Inflammatory macrophage treated with lipopolysaccharide for 4 hours (primary cell): ENCODE measurements at places on chromosomes 4 and X.

GRCh38 chr4:114911111-114911510 is 202.3 kb downstream of the NDST4 start:
- no peak for DNase-seq

DNA sequence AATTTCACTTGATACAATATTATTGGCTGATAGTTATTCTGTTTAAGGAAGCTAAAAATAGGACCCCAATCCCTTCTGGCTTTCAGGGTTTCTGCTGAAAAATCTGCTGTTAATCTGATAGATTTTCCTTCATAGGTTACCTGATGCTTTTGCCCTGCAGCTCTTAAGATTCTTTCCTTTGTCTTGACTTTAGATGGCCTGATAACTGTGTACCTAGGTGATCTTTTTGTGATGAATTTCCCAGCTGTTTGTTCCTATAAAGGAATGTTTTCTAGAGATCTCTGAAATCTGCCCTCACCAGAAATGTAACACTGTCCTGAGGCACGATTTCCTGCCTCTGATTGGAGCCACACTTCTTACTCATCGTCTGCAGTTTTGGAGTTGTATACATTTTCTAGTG is 69.4 kb upstream of the PRDM5 start:
- DNase-seq, result no peak

- DNase-seq, result no peak
Measured at GRCh38 chrX:25733148-25733547, 405.0 kb upstream of the MAGEB18 start.

DNA sequence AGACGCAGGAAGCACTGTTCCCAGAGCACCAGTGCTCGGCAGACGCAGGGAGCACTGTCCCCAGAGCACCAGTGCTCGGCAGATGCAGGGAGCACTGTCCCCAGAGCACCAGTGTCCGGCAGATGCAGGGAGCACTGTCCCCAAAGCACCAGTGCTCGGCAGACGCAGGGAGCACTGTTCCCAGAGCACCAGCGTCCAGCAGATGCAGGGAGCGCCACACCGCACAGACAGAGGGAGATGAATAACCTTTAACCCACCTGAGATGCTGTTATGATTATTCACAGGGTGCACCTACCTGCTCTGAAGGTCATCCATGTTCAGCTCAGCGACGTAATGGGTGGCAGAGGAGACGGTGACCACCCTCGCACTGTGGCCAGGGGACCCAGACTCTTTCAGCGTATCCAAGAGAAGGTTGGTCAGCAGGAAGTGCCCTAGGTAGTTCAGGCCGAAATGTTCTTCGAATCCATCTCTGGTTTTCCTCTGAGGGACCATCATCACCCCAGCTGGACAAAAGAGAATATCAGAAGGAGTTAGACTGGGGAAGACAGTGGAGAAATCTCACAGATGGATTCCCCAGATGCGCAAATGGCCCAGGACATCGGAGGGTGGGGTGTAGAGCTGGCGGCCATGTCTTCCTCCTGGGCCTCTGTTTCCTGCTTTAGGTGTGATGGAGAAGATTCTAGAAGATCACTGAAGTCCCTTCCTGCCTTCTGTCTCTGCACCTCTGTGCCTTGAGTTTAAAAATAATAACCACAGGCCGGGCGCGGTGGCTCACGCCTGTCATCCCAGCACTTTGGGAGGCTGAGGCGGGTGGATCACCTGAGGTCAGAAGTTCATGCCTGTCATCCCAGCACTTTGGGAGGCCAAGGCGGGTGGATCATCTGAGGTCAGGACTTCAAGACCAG is 234.1 kb downstream of the DHRSX start:
- no peak for DNase-seq

- DNase-seq, result no peak
Measured at GRCh38 chr4:80422727-80423404, 87.3 kb downstream of the CFAP299 start.

- no peak for DNase-seq
Measured at GRCh38 chr4:40070387-40070786, 13.7 kb downstream of the N4BP2 start.

GRCh38 chr4:48986654-48987164 is 634 bp downstream of the CWH43 start:
- no peak for DNase-seq

DNA sequence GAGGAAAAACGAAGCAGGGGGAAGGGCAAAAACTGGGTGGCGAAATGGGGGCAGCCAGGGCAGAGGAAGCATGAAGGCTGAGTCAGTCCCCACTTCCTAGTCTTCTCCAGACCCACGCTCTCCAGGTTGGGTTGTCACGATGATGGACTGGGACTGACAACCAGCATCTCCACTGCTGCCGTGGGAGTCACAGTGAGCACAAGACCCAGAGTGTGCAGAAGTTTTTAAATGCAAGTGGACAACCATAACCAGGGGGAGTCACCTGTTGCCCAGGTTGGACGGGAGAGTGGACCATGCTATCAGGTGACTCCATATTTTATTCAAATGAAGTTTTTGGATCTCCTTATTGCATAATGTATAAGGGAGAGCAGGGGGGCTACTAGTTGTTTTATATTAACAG is 511.4 kb upstream of the ZFP42 start:
- no peak for DNase-seq

DNA sequence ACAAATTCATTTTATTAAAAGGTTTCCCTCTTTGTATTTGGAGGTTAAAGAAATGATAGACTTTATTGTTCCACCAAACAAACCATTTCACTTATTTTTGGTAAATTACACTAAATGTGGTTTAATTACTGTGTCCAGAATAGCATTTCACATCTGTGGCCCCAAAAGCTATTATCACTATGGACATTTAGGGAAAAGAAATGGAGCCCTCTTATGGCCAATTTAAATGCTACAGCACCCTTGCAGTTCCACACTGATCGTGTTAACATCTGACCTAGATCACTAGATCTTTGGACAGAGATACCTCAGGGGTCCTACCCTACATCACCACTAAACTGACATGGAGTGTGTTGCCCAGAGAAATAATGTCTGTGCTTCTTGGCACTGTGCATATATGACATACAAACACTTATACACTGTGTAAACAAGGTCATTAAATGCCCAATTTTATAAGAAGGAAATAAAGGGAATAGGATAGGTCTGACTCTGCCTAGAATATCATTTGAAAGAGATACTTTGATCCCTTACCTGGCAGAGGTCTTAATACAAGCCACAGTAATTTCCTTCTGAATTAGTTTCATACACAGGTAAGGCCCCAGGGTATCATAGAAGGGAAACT is 163.9 kb downstream of the KDR start:
- DNase-seq, result peak; percentile 16

GRCh38 chrX:11438767-11439166 is 145.6 kb downstream of the AMELX start:
- no peak for DNase-seq

DNA sequence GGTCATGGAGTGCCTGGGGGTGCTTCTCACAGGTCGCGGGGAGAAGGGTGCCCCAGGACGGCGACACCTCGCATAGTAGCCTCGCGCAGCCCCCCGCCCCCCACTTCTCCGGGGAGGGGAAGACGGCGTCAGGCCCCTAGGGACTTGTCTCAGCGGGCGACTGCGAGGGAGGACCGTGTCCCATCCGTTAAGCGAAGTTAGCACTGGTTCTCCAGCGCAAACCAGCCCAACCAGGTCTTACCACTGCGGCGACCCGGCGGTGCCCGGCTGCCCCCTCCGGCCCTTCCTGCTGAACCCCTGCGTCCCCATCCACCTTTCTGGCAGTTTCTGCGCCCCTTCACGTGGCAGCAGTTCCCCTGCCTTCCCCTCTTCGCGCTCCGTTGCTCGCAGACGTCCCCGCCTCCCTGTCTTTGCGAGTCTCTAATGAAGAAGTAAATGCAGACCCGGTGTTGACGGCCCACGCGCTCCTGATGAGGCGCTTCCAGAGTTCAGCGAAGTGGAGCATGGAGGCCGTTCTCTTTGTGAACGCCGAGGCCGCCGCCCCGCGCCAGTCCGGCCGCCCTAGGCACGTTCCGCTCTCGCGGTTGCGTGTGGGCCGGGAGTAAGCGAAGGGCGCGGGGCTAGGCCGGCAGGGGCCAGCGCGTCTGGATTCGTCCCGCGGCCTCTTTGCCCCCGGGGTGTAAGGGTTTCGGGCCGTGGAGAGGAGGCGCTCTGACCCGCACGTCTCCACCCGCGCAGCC is 3.0 kb downstream of the SLIT2 start:
- no peak for DNase-seq

- DNase-seq, result no peak
Measured at GRCh38 chr4:135497563-135498152, 1296.1 kb upstream of the PABPC4L start.

- DNase-seq, result no peak
Measured at GRCh38 chrX:1899841-1900240, 285.0 kb downstream of the ASMT start.

DNA sequence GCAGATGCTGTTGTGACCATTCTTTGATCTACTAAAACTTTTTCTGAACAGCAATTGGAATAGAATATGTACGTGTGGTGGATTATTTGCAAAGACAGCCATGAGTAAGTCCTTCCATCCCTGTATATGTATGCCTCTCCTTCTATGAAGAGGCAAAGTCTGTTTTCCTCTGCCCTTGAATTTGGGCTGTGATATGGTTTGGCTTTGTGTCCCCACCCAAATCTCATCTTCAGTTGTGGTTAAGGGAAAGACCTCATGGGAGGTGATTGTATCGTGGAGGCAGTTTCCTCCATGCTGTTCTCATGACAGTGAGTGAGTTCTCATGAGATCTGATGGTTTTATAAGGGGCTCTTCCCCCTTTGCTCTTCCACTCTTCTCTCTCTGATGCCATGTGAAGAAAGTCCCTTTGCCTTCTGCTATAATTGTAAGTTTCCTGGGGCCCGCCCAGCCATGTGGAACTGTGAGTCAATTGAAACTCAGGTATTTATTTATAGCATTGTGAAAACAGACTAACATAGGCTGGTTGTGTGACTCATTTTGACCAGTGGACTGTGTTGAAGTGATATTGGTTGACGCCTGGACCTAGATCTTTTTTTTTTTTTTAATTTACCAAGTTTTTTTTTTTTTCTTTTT is 108.3 kb upstream of the CAMK2D start:
- DNase-seq, result no peak

- peak; percentile 22 for DNase-seq
Measured at GRCh38 chrX:43349363-43349762, 306.7 kb upstream of the MAOA start.

DNA sequence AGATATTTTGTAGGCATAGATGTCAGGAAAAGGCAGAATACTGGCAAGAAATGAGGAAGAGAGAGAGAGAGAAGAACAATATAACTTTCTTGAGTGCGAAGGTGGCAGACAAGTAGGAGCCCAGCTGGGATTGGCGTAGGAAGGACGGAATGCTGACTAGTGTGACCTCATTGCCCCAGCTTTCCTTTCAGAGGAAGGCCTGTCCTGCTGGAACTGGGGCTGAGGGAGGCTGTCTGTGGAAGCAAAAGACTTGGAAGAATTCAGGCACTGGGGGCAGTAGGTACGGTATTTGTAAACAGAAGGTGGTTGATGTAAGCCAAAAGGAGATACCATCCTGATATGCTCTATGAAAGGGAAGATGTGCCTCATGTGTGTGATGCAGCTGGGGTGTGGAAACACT is 818.4 kb downstream of the ADGRL3 start:
- no peak for DNase-seq

DNA sequence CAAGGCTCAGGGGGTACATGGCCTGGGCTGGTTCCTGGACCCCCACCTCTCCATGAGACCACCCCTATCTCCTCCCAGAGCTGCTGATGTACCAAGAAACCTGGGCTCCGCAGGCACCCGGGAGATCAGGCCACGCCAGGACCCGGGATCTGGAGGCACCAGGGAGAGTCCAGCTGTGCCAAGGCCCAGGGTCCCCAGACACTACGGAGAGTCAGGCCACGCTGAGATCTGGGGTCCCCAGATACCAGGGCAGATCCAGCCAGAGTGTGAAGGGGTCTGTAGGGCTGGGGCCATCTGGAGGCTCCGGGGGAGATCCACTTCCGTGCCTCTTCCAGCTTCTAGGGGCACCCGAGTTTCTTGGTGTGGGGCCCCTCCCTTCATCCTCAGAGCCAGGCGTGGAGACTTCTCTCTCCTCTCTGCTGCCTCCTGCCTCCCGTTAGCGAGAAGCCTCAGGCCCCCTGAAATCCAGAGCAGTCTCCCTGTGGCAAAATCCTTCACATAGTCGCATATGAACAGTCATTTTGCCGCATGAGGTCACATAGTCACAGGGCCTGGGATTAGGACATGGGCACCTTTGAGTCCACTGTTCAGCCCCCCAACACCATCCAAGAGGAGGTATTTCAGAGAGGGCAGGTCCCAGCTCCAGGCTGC is 9.7 kb downstream of the ABLIM2 start:
- DNase-seq, result no peak

DNA sequence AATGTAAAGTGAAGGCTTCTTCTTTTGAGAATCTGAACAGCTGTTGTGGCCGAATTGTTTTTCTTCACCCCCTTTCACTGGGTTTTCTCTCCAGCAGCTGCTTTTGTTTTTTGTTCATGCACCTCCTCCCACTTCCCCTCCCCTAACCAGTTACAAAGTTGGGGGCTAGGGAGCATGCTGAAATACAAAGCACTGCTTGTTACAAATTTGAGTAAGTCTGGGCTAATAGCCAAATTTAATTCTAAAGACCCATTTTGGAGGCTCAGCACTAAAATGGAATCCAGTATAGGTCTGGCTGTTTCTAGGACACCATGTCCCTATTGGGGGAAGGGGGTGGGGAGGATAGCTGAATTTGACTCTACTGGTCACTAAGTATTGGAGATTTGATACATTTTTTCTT is 89.2 kb upstream of the GPM6B start:
- DNase-seq, result no peak

DNA sequence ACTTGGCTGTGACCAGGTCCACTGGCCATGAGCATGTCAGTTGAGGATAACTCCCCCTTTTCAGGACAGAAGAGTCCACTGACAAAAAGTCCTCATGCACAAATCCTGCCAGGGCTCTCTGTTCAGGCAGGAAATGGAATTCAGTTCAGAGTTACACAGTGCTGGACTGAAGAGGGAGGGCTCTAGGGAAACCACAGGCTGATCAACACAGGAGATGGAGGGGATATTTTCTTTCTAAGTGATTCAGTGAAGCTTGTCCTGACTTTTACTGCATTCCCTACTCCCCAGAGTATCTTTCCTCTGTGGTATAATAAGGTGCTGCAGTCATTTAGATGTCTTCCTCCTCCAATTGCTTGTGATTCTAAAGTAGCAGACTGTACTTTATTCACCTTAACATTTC is 335.5 kb upstream of the IGFBP7 start:
- no peak for DNase-seq

DNA sequence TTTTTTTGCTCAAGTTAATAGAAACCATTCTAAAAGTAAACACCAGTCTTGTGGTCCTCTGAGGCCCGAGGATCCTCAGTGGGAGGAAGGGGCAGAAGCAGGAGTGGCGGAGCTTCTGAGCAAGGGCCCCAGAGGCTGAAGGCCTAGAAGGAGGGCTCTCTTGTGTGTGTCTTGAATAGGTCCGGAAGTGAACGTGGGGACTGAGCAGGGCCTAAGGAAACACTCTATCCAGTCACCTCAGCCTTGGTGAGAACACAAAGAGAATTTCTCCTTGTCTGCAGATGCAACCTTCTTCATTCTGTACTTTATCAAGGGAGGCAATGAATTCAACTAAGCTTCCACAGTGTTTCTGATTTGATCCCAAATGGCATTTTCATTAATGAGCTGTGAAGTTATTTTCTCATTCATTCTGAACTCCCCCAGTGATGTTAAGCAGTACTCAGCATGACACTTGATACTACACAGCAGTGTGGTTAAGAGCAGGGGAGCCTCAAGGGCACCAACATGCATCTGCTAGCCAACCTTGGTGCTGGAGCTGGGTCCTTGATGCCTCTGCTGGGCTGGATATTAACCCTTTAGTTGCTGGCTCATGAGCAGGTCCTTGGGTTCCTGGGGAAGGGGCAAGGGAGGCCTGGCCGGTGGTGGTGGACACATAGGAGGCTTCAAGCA is 64.7 kb downstream of the RBM47 start:
- no peak for DNase-seq

GRCh38 chrX:133796282-133796681 is 189.1 kb downstream of the GPC3 start:
- DNase-seq, result no peak
